ENCODE measurements at places on chromosomes 1 and 21. TPM values are rescaled to one million over a fixed set of nuclear protein-coding genes. Genes with fewer than 3 reads are reported as not detected.

Gene ANKRD35
- 3.0 TPM for total RNA-seq

Gene PALMD
- total RNA-seq: not detected

Gene RRP1
- total RNA-seq: 54.3 TPM

Gene LRRC7
- 0.06 TPM for total RNA-seq

Gene TRABD2B
- total RNA-seq: 3.4 TPM

GRCh38 chr21:26965907-26966581, 844 bp downstream of the ADAMTS5 start:
- no peak for DNase-seq

- DNase-seq: peak; percentile 77
Measured at GRCh38 chr1:25520446-25521061, 22.9 kb upstream of the LDLRAP1 start.

GRCh38 chr1:46203738-46204405, 738 bp downstream of the LURAP1 start:
- no peak for DNase-seq

DNA sequence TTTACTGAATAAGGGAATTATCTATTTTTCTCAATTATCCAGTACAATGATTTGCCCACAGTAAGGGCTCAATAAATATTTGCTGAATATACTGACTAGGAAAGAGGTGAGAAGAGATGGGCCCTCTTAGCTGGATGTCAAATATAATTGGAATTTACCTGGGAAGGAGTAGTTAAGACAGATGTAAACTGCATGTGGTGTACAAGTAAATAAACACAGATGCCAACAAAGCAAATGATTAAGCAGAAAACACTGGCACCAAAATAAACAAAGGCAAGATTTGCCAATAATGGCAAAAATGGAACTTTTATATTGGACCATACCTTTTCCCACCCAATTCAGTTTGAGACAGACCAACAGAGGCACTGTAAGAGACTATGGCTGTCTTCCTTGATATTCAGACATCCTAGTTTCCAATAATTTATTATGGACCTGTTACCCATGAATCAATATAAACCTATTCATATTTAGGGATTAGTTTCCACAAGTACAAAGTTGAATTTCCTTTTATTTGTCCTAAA, 7.4 kb downstream of the PNRC2 start:
- no peak for DNase-seq

DNA sequence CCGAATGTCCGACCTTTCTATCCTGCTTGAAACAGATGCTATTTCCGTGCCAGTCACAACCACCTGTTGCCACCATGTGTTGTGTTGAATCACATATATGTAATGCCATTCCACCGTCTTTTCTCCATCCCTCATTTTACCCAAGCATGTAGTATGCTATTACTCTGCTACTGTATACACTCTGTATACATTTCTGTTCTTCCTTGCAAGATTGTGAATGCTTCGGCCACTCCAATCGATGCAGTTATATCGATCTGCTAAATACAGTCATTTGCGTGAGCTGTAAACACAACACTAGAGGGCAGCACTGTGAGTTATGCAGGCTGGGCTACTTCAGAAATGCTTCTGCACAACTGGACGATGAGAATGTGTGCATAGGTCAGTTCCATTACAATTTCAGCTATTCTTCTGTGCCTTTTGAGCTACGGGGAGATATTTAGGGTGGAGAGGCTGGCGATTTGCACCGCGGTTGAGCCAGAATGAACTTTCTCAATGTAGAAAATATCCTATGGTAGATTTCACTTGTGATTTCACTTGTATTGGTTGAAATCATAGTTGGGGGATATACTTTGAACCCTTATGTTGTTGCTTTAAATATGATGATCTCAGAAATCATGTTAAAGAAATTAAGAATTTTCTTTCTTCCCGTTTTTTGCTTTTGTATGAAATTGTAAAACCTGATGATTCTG, 289.8 kb downstream of the NTNG1 start:
- DNase-seq: no peak

GRCh38 chr1:28782011-28782410, 30.0 kb upstream of the OPRD1 start:
- no peak for DNase-seq

- DNase-seq: no peak
Measured at GRCh38 chr1:45306319-45306718, 20.4 kb upstream of the HPDL start.

GRCh38 chr1:175019524-175019923, 3.7 kb downstream of the MRPS14 start:
- DNase-seq: no peak

GRCh38 chr1:178072326-178072725, 21.6 kb upstream of the RASAL2 start:
- no peak for DNase-seq

GRCh38 chr1:5947978-5948680, 44.1 kb downstream of the NPHP4 start:
- peak; percentile 14 for DNase-seq

DNA sequence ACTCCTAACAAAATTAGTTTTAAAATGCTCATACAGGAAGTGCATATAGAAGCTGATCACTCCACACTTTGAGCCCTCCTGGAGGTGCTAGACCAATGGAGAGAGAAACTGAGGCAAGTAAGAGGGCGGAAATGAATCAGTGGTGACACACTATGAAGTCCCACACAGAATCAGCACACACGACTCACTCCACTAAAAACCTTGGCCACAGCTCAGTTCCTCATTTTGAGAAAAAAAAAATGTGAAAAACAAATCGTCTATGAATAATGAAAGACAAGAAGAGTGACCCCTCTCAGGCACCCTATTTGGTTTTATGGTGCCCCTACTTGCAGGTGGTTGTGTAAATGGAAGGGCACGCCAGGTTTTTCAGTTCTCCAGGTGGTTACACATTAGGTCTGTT, 675.1 kb upstream of the BRINP3 start:
- no peak for DNase-seq

DNA sequence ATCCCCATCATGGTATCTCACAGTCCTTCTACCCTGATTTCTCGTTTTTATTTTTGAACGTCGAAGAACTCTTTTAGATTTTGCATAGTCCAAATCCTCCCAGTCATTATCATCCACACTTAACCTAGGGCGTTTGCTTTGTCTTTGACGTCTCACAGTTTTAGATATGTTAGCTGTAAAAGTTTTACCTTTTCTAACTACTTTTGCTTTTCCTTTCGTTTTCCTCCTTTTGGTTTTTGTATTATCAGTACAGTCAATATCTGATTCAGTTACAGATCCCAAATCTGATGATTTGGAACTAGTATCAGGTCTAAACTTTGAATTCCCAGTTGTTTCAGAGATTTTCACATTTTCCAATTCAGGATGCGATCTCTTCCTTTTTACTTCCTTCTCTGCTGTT, 13.1 kb upstream of the PSMG1 start:
- DNase-seq: no peak

All from H1 (cell line).